Activated CD8-positive, alpha-beta memory T cell treated with anti-CD3 and anti-CD28 coated beads for 1 hour (primary cell): ENCODE measurements at places on chromosomes 12 and 14.

GRCh38 chr12:132391326-132392041 lies 62.1 kb upstream of the GALNT9 start:
- no peak for DNase-seq

- DNase-seq = no peak
Observed at GRCh38 chr14:53793790-53794505, 162.7 kb downstream of the BMP4 start.

DNA sequence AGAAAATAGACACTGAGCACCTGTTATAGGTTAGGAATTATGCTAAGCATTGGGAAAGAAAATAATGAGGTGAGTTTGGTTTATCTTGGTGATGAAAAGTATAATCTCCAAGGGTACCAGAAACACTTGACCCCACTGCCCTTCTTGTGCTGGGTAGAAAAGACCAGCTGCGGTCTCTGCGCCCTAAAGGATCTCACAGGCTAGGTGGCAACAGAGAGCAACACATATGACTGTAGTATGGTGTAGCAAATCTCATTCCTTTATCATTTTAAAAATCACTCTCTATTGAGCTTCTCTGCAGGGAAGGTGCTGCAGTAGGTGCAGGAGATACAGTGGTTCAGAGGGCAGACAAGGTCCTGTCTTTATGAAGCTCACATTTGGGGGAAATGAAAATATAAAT lies 26.1 kb downstream of the NRXN3 start:
- DNase-seq = no peak

DNA sequence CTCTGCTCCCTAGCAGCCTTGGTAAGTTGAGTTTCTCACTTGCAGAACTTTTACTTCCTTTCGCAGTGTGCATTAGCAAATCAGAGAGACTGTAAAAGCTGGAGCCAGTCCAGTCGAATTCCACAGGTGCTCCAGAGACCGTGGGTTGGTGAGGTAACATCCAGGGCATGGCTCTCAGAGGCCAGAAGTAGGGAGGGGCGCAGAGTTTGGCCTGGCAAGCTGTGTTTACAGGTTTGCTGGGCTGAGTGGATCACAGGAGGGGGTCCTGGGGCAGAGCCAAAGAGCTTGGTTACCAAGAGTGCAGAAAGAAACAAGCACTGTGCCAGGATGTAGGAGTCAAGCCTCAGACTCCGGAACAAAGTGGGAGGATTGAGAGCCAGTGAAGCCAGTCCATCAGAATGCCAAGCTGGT lies 10.2 kb upstream of the BHLHE41 start:
- no peak for DNase-seq

GRCh38 chr14:20803223-20803622 lies 579 bp upstream of the RNASE1 start:
- DNase-seq = no peak
